ENCODE measurements at places on chromosomes 4 and X.

DNA sequence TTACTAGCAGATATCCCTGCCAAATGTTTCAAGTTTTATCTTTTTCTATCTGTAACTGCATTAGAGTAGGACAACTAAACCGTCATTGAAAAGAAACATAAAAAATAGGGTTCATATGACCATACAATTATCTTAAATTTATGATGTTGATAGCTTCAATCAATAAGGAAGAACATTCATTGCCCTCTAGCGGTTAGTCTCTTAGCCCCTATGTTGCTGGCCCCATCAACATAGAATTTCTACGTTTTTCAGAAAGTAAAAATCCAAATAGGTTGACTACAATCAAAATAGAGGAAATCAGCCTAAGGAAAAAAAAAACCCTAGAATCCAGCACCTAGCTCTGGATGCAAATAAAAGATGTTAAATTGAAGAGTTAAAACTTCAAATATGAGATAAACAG, 225.1 kb upstream of the ITM2A start:
- DNase-seq, result no peak

- DNase-seq, result no peak
Observed at GRCh38 chrX:119130911-119131310, 3.3 kb upstream of the KIAA1210 start.

DNA sequence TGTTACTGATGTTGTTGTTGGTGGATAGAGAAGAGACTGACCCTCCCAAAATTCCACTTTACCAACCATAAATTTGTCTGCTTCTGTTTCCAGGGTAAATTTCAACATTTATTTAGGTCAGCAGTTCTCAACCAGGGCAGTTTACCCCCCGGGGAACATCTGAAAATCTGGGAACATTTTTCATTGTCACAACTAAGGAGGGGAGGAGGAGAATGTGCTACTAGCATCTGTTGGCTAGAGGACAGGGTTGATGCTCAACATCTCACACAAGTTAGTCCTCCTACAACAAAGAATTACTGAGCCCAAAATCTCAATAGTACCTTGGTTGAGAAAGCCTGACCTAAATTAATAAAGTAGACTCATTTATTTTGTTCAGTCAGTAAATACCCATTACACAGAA, 25.7 kb downstream of the KCTD8 start:
- no peak for DNase-seq

DNA sequence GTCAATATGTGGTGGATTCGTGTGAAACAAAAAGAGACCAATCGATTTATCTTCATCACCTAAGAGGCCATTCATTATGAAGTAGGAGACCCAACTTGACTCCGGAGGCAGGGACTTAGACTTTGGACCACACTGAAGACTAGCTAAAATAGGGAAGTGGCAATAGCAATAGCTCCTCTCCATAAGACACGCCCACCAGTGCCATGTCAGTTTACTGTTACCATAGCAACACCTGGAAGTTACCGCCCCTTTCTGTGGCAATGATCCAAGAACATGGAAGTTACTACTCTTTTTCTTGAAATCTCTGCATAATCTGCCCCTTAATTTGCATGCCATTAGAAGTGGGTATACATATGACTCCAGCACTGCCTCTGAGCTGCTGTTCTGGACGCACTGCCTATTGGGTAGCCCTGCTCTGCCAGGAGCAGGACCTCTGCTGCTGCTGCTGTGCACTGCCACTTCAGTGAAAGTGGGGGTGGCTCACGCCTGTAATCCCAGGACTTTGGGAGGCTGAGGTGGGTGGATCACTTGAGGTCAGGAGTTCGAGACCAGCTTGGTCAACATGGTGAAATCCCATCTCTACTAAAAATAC, 163.2 kb downstream of the PRKX start:
- no peak for DNase-seq

GRCh38 chr4:158253350-158253980, 43.2 kb downstream of the TMEM144 start:
- no peak for DNase-seq

- no peak for DNase-seq
Observed at GRCh38 chrX:131723646-131724045, 179.8 kb downstream of the OR13H1 start.
